NCI-H510A (cell line): ENCODE measurements at places on chromosomes 6 and 20.

DNA sequence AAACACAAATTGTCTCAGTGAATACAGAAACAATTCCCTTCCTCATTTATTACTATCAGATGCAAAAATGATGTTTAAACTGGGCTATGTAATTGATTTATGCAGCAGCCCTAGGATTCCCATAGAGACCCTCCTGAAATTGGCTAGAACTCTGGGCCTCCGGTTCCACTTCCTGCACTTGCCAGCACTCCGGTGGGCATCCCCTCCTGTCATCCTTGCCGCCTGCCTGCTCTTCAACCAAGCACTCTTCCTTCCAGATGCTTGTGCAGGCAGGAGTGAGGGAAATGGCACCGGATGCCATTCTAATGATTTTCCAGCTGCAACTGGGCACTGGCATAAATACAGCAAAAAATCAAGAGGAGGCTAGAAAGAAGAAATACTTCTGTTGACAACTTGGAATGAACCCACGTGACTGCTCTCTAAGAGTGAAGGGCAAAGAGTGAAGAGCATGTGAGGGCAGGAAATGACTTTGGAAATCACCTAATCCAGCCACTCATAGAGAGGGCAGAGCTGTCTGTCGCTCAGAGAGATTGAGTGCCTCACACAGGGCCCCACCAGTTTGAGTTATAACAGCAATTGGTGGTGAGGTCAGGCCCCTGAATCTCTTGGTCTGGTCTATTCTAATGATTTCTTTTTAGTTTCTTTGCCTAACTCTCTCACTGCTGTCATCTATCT lies 3.7 kb upstream of the NEDD9 start:
- no peak for DNase-seq

DNA sequence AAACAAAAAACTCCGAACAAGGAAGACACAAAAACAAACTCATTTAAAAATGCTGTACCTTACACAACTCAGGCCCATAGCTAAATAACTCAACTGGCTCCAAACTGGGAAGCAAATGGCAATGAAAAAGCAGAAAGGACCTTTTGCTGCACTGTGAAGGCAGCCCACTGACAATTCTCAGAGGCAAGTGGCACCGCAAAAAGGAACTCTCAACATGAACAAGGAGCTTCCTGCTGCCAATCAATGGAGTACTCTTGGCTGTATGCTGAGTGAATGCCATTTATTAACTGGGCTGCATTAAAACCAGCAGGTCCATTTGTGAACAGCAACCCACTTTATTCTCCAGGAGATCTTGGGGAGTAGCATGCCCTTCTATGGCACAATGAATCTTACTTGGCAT lies 209.9 kb downstream of the PTPRK start:
- no peak for DNase-seq

- no peak for DNase-seq
Observed at GRCh38 chr6:166087852-166088251, 79.8 kb downstream of the TBXT start.

DNA sequence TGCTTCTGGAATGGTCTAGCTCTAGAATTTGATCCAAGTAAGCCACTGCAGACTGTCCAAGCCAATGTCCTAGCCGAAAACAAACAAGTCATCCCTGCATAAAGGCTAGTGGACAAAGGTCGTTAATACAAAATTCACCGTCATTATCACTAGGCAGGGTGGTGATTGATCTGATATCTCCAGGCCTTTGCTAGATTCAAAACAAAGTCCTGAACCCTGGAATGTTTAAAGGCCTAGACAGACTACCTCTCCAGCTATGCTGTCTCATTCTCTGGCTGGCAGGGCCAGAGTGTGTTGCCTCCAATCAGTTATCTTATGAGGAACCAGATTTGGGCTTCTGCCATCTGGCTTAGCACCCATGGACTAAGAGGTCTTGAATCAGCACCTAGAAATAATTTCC lies 38.3 kb downstream of the MAP7 start:
- DNase-seq, result no peak

DNA sequence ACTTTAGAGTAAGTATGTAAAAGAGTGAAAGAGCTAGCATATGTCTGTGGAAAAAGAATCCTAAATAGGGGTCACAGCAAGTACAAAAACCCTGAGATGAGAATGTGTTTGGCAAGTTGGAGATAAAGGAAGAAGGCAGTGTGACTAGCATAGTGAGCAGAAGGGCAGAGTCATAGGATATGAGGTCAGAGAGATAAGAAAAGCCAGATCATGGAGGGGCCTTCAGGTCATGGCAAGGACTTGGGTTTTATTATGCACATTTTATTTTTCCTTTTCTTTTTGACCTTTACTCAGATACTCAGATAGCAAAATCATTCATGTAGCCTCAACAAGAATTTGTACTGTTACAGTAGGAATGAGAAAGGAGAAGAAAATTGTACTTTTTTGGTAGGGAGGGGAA lies 138.0 kb downstream of the GJA1 start:
- no peak for DNase-seq

GRCh38 chr6:2821554-2821953 lies 20.1 kb downstream of the SERPINB1 start:
- no peak for DNase-seq
